ENCODE measurements at places on chromosomes 3 and 15.
A peak's percentile ranks its signal among the peaks of the same experiment; 100 is the strongest.

DNA sequence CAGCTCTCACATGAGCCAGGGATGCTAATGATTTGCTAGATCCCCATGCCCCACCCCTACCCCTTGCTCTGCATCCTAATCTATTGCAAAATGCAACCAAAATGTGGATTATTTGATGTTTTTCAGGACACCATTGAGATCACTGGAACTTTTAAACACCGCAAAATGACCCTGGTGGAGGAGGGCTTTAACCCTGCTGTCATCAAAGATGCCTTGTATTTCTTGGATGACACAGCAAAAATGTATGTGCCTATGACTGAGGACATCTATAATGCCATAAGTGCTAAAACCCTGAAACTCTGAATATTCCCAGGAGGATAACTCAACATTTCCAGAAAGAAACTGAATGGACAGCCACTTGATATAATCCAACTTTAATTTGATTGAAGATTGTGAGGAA lies 29.7 kb downstream of the HDC start:
- DNase-seq: no peak

DNA sequence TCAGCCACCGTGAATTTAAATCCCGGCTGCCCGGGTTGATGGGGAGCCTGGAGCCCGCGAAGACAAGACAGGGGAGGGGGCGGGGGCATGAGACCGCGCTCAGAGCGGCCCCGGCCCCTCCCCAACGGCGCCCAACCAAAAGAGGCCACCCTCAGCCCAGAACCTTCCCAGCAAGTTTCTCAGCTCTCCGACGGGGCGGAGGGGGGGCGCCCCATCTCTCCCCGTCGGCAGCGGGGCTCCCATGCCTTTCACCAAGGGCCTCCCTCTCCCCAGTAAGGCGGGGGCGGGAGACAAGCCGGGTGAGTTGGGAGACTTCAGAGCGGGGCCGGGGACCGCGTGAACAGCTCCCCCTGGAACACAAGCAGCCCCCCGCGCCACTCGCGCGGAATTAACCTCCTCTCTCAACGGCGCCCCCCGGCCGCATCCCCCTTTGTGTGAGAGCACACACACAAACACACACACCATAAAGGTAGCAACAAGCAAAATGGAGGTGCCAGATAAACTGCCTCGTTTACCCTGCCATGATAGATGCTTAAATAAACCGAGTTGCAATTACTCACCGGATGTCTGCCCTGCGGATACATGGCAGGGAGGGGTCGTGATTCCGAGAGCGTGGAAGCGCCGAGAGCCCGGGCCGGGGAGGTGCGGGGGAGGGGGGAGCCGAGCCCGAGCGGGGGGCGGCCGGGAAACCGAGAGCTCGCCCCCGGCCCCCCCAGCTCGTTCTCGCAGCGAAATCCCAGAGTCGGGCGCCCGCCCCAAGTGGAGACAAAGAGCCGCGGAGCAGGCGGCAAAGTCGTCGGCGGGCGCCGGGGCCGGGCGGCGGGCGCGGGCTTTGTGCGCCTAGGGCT lies 1.3 kb downstream of the TLE3 start:
- peak; percentile 34 for DNase-seq

- DNase-seq: no peak
Measured at GRCh38 chr3:14373753-14374376, 28.5 kb upstream of the SLC6A6 start.

- no peak for DNase-seq
Measured at GRCh38 chr3:197458179-197458707, 97.5 kb downstream of the BDH1 start.

- DNase-seq: no peak
Measured at GRCh38 chr3:10442151-10442795, 63.1 kb downstream of the ATP2B2 start.

DNA sequence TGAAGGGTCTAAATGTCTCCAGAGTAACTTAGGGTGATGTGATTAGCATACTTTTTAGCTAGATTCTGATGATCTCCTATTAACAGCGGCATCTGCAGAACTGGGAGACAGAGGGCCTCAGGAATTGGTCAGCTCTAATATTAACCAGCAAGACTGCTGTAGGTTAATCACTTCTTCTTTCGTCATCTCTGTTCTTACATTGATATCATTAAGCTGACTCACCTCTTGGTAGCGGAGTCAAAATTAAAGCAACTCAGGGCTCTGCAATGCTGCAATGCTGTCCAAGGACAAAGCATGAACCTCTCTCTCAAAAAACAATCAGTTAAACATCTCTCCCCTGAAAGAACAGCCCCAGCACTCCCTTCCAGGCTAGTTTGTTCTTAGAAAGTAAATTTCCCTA lies 57.5 kb upstream of the TRA2B start:
- no peak for DNase-seq

DNA sequence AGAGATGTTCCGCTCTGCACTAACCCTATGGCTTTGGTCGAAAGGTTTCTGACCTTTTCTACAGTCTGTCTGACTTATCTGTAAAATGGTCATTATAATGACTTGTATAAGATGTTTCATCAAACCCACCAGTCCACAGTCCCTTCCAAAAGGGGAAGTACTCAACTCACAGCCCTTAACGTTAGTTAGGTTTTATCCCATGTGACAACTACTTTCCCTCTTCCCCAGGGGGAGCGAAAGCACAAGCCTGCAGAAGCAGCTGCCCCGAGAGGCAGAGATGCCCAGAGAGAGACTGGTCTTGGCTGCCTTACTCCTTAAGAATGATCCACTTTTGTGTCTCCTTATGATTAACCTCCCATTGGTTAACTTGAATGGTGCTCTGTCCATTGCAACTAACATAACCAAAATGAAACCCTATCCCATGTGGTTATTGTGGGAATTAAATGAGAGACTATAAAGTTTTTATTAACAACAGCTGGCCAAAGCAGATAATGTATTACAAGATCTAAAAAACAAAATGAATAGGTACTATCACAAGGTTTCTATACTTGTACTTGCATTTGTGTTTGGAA lies 6.4 kb downstream of the ASTE1 start:
- no peak for DNase-seq

- DNase-seq: peak; percentile 4
Measured at GRCh38 chr15:79310612-79310984, 314 bp upstream of the TMED3 start.

DNA sequence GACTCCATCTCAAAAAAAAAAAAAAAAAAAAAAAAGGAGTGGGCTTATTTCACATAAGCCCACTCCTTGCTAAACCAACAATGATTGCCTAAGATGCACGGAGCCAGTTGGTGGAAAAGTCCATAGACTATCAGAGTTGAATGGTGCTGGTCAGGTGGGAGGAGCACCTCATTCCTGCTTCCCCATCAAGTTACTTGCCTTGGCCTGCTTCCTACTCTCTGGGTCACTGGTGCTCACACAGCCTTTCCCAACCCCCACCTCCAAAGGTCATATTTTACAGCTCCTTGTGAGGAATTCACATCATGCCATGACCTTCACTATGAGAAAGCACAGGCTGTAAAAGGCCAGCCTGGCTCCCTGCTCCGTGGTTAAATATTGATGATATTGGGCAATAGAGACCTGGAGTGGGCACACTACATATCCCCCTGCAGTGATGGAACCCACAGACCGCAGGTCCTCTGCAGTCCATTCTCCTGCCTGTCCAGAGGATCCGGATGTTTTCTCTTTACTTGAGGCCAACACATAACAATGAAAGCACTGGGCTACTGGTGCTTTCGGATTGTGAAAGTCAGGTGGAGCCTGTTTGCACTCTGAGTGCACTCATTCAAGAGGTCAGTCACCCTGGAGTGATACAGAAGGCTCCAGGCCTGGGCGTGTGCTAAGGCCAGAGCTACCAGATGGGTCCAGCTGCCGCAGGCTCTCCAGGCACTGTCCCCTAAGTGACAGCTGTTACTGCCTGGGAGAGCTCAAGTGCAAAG lies at the start of gene SLC51B:
TSS of gene SLC51B (plus strand) at position 664 of the 758 bp plus-strand sequence. CDS start 4,618 bp downstream, outside the sequence.
- DNase-seq: no peak

DNA sequence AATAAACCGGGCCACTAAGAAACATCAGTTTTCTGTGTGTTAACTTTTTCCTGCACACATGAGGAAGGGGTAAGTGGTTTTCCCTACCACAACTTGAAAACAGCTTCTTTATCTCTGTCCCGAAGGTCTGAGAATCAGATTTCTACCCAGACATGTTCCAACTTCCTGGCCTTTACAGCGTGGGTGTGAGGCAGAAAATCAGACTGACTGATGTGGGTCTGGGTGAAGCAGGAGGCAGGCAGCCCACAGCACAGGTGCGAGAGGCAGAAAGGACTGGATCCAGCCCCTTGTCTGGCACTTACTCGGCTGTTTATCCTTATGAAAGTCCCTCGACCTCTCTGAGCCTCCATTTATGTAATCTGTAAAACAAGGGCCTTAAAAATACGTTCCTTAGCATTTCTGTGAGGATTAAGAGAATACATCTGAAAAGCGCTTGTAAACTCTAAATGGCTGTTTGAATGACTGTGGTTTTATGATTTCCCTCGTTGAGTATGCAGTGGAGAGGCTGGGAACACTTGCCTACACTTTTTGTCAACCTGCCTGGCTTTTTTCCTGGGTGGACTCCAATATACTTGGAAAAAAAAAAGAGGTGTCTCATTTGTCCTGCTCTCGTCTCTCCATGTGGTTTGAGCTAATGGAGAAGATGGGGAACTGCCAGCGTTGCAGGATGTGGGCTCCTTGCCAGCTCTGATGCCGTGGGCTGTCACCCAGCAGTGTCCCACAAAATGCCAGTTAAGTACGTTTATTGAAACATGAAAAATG lies 3.1 kb downstream of the AGBL1 start:
- peak; percentile 2 for DNase-seq

- no peak for DNase-seq
Measured at GRCh38 chr3:193890016-193890897, 245.7 kb upstream of the HES1 start.

- DNase-seq: no peak
Measured at GRCh38 chr3:9416139-9416780, 18.8 kb downstream of the SETD5 start.

- no peak for DNase-seq
Measured at GRCh38 chr3:174620138-174620537, 239.0 kb upstream of the NAALADL2 start.

DNA sequence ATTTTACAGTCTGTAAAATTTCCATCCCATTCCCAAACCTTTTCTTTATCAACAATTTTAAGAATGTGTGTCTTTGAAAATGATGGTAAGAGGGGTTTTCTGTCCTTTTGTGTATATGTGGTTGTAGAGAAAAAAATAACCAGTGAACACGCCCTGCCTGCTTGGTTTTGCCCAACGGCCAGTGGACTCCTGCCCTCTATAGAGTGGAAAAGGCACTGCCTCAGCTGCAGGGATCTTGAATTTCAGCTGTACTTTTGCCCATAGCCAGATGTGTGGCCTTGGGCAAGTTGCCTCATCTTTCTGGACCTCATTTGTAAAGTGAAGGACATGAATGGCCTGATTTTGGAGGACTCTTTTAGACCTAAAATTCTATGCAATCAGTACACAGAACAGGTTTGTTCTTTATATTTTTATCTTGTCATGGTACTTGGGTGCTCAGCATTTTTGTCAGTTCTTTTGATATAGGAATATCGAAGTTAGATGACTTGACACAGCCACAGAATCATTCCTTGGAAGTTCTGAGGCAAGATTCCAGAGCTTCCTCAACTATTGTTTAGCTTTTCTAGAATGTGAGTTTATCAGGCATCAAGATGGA lies 81.0 kb downstream of the CLDN11 start:
- no peak for DNase-seq

DNA sequence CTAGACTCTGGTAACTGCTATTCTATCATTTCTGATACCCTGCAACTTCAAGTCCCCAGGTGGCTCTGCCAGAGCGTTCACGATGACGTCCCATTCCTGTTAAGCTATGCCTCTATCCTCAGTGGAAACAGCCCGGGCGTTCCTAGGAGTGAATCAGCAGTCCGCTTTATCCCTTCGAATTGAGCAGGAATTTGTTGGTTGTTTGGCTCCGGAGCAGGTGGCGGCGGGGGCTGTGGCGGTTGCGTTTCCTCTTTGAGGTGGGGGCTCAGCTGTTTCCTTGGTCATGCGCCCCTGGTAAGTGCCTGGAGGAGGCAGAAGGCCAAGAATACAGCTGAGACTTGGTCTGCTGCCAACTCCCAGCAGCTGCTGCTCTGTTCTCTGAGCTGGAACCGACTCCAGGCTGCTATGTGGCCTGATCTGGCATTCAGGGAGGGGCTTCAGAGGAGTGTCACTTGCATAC lies 25.2 kb downstream of the ARPP21 start:
- no peak for DNase-seq

- no peak for DNase-seq
Measured at GRCh38 chr3:119375510-119375909, 81.3 kb downstream of the ARHGAP31 start.

- no peak for DNase-seq
Measured at GRCh38 chr3:177367788-177368187, 170.5 kb upstream of the TBL1XR1 start.

- DNase-seq: peak; percentile 10
Measured at GRCh38 chr3:42376344-42376798, 34.0 kb downstream of the LYZL4 start.

GRCh38 chr3:12194209-12194608 lies 35.5 kb upstream of the TIMP4 start:
- DNase-seq: no peak

GRCh38 chr15:39704689-39705088 lies 78.0 kb downstream of the FSIP1 start:
- no peak for DNase-seq

- DNase-seq: no peak
Measured at GRCh38 chr3:62403765-62404164, 30.4 kb upstream of the FEZF2 start.

DNA sequence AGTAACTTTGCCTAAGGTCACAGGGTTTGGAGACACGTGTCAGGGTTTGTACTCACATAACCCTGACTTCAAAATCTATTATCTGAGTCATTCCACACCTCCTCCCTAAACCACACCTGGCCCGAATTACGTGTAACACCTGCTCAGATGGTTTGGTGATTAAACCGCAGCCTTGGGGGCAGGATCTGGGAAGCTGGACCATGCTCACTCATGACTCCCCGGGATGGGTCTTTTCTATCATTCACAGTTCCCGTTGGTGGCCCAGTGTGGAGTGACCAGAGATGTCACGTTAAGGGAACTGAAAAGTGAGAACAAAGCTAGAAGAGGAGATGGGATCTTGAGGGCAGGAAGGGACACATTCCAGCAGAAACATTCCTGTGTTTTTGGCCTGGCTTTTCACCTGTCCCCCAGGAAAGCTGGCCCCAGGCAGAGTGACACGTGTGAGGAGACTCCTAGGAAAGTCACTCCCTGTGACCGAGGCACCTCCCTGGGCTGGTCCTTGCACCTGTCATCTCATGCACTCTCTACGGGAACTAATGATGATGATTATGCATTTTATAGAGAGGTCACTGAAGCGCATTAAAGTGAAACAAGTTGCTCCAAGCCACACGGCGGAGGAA lies 75.4 kb upstream of the POMGNT2 start:
- peak; percentile 28 for DNase-seq

DNA sequence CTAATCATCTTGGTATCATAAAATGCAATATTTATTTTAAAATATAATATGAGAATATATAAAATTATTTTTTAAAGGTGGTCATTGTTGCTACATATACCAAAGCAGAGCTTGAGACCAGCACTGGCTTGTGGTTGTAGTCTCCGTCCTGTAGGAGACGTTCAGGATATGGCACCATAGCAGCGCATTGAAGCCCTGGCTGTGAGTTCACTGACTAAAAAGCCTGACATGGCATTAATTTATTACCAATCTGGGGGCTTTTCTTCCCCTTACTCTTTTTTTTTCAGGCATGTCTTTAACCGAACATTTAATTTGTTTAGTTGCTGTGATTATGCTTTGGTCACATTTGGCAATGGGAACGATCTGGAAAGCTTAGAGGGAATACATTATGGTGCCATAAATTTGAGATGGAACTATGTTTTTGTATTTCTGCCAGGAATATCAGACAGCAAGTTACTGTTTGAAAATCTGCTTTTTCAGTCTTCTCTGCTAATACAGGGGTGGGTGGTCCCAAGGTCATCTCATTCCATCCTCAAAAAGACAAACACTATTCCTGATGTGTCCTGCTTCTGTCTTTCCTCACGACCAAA lies 108.5 kb downstream of the ZIC4 start:
- no peak for DNase-seq

Measured in activated CD4-positive, alpha-beta T cell treated with anti-CD3 and anti-CD28 coated beads for 24 hours (primary cell).